ELF-1 (cell line): ENCODE measurements at places on chromosomes 7 and 10.

DNA sequence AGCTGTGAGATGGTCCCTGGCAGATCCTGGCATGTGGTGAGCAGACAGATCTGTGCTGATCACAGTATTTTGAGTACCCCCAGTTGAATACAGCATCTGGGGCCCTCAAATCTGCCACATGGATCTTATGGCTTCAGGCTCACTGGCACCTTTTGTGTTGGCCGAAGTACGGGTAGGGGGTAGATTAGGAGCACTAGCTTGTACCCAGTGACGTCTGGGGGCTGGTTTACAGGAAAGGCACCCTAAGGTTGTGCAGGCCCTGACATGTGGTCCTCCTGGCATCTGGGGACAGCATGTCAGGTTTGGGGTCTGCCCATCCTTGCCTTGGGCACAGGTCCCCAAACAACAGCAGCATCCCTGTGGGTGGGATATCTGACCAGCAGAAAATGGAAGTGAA lies 53.2 kb downstream of the SYPL1 start:
- DNase-seq = no peak

DNA sequence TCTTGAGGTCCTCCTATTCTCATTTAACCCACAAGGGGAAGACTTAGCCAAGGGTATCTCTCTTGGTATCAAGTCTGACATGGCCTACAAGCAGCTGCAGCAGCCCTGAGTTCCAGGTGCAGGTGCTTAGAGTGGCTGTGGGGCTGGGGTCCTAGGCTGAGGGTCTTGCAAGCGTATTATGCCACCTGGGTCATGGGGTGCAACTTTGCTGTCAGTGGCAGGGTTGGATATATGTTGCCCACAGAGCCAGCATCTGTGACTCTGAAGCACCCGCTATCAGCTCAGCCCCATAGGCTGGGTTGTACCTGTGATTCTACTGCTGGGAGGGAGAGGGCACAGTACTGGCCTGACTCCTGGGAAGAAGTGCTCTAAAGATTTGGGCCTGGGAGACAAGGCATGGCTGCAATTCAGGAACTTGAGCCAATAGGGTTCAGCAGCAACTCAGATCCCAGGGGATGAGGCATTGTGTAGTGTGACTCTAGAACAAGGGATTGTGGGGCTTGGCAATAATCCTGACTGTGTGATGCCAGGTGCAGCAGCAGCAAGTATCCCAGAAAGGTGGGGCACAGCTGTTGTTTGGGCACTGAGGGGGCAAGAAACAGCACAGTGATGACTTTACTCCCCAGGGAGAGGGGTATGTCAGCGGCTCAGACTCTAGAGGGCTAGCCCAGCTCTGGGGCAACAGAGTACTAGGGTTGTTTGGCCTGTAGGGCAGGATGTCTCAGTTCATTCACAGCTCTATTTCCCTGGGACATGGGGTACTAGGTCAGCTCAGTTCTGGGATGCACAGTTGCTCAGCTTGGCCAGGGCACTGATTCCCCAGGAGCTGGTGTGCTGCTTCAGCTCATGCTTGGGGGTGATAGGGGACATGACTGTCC lies 41.4 kb downstream of the NEURL1 start:
- DNase-seq = no peak

DNA sequence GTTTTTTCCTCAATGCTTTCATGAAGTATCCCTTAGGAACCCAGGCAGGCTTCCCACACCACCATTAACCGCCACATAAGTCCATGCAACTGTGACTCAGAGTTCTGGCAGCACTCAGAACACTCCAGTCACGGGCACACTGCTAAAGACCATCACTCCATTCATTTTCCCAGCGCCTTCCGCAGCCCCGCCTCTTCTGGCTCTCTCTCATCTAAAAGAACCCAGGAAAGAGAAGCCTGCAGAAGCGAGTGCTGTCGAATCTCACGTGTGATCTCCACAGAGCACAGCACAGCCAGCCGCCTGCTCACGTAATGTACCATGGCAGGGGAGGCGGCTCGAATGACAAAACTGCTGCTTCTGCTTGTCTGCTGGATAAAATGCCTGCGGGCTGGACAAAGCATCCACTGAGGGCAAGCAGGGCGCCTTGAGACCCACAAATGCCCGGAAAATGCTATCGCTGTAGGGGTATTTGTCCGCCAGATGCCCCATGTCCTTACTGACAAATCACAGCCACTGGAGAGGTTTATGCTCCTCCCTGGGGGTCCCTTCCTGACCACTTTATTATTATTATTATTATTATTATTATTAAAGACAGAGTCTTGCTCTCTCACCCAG lies 1.8 kb downstream of the PSMG3 start:
- DNase-seq = peak; percentile 71

- DNase-seq = no peak
These were observed 68.6 kb upstream of the GDF10 start for GRCh38 chr10:47231414-47231813.

GRCh38 chr10:92064506-92064905 lies 140.9 kb downstream of the BTAF1 start:
- DNase-seq = no peak

DNA sequence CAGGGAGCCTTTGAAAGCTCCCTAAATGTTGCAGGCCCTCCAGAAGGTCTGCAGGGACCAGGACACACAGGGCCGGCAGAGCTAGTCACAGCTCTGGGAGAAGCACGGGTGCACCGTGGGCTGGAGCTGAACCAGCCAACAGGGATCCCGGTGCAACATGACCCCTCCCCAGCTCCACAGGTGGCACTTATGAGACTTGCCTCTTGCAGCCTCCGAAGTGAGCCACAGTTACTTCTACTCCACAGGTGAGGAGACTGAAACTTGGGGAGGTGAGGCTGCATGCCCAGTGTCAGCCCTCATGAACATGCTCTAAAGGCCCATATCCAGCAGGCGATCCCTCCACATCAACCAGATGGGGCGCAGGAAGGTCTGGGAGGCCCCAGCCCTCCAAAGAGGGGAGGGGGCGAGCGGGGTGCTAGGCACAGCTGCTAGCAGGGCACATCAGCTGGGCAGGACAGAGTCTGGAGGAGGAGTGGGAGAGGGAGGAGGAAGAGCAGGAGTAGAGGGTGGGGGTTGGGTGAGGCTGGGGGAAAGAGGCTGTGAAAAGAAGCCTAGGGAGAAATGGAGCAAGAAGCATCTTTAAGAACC lies 224.3 kb downstream of the ELFN1 start:
- DNase-seq = no peak

GRCh38 chr10:88226071-88226659 lies 357.0 kb downstream of the RNLS start:
- DNase-seq = no peak

DNA sequence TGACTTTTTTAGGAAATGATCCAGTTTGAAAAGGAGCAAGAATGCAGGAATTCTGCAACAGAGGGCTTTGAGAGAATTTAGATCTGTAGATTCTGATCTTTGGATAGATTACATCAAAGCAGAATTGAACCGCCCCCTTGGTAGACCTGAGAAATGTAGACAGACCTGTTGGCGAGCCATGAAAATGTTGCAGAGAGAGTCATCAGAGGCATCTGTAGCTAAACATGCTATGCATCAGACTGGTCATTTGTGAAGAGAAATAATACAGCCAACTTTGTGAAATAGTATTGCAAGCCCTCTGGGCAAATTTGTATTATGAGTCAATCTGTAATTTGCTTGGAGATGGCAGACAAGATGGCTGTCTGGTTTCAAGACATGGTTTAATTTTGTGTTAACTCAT lies 4.3 kb upstream of the C1GALT1 start:
- DNase-seq = peak; percentile 25

- no peak for DNase-seq
These were observed 54.5 kb downstream of the COA1 start for GRCh38 chr7:43674559-43675436.

GRCh38 chr7:112789453-112789816 lies 758 bp downstream of the TMEM168 start:
- no peak for DNase-seq
